ENCODE measurements at places on chromosomes 11 and 22.

GRCh38 chr11:100182350-100182749, 504.7 kb upstream of the ARHGAP42 start:
- no peak for DNase-seq

DNA sequence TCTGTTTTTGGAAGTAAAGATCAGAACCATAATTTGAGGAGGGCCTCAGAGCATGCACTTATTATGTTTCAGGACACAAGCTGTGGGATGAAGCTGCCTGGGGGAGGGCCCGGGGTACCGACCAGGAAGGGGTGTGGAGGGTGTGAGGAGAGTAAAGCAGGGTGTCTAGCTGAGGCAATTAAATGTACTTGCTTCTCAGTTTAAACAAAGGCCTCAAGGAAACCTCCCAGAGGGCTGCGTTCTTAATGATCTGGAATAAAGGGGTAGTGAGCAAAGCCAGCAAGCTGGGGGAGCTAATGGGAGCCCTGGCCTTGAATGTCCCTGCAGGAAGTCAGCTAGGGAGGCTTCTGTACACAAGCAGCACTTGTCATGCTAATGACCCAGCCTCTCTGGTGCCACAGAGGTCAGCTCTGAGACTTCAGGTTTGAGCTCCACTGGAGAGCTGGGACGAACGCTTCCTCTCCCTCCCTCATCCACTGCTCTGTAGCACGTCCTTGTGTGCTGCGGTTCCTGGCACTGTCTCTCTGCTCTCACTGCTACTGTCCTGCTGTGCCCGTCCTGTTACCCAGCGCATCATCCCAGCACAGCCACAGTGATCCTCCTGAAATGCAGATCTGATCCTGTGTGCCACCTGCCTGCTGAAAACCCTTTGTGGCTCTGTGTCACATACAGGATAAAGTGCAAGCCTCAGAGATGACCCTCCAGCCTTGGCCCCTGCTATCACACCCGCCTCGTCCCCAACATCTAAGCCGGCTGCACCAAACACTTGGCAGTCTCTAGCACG, 159.7 kb downstream of the DBX1 start:
- peak; percentile 66 for DNase-seq

- DNase-seq = no peak
These were observed 18.8 kb downstream of the PANX1 start for GRCh38 chr11:94147433-94147845.

DNA sequence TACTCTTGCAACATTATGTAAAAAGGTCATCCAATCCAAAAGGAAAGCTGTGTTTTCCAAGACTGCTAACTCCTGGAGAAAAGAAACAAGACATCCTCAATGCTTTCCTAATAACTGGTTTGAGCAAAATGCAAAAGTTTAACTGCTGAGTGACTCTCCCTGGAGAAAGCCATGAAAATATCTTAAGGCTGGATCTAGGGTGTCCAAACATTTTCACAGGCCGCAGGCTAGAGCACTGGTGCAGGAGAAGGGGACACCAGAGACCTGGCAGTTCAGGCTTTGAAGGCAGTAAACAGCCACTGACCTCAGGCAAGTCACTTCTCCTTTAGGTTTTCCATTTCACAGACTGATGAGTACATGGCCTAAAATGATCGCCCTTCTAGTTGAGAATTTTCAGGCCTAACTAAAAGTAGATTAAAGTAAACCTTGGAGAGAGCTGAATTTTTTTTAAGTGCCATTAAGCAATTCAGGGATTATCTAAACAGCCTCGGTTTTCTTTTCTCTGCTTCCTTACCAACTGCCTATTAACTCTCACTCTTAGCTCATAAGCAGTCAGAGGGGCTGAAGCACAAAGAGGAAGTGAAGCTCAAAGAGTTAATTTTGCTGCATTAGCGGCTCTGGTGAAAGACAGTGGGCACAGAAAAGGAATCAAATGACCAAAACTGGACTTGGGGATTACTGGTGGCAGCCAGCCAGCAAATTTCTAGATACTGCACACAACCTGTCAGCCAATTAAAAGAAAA, 2.3 kb downstream of the CHKA start:
- no peak for DNase-seq

GRCh38 chr11:8032576-8033304, 45.6 kb downstream of the EIF3F start:
- no peak for DNase-seq

GRCh38 chr11:88579466-88579865, 241.9 kb upstream of the CTSC start:
- no peak for DNase-seq

- DNase-seq = no peak
These were observed 1255.2 kb downstream of the LRRC4C start for GRCh38 chr11:40204228-40204627.

DNA sequence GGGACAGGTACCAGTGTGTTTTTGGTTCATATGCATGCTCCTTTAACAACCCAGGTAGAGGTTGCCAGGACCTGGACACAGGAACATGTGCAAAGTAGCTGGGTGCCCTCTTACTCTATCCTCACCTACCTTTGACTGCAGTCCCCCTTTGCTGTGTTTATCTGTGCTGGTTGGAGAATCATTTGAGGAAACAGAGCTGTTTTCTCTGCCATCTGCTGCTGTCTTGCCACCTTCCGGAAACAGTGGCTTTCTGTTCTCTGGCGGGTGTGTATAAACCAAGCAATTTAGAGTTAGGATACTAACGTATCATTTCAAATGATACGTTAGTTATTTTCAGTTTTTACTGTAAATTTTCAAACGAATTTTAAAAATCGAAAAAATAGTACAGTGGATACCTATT, 171.9 kb upstream of the TTC12 start:
- DNase-seq = no peak

GRCh38 chr22:36027935-36028645, 534 bp downstream of the RBFOX2 start:
- no peak for DNase-seq

- DNase-seq = no peak
These were observed 177.5 kb downstream of the TMEM135 start for GRCh38 chr11:87215236-87215635.

- no peak for DNase-seq
These were observed 52.4 kb downstream of the SYT13 start for GRCh38 chr11:45233804-45234170.

DNA sequence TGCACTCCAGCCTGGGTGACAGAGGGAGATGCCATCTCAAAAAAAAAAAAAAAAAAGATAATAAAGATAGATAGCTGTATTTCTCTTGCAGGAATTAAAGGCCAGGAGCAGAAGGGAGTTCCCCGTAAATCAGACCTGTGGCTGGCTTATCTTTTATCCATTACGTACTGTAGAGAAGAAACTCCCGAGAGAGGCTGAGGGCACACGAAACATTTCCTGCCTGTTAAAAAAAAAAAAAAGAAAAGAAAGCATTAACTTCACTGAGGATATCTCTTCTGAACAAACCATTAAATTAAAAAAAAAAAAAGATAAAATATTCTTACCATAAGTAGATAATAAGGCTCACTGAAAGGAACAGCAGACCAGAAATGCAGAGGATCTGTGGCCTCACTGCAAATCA, 22.5 kb downstream of the P4HA3 start:
- no peak for DNase-seq

DNA sequence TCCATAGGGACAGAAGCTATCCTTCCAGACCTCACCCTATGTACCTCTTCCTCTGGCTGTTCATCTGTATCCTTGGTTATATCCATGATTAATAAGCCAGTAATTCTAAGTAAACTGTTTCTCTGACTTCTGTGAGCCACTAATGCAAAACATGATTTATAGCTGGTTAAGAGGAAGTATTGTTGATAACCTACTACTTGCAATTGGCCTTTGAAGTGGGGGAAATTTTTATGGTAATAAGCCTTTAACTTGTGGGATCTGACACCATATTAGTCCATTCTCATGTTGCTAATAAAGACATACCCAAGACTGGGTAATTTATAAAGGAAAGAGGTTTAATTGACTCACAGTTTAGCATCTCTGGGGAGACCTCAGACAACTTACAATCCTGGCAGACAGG, 21.9 kb downstream of the CASP12 start:
- DNase-seq = no peak

DNA sequence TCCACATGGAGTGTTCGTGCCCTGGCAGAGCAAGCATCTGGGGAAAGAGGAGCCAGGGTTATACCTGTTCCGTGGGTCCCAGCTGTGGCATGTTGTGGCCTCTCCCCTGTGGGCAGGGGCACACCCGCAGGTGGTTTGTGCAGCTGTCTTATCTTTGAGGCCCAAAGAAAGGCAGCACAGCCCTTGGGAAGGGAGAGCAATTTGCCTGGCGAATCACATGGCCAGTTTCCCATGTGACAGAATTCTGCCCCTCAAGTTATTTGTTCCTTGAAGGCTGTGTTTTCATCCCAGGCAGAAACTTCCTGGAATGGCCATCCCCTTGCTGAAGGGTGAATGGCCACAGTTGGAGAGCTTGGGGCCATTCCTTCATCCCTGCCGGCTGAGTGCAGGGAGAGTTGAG, 16.4 kb upstream of the COX8A start:
- no peak for DNase-seq

DNA sequence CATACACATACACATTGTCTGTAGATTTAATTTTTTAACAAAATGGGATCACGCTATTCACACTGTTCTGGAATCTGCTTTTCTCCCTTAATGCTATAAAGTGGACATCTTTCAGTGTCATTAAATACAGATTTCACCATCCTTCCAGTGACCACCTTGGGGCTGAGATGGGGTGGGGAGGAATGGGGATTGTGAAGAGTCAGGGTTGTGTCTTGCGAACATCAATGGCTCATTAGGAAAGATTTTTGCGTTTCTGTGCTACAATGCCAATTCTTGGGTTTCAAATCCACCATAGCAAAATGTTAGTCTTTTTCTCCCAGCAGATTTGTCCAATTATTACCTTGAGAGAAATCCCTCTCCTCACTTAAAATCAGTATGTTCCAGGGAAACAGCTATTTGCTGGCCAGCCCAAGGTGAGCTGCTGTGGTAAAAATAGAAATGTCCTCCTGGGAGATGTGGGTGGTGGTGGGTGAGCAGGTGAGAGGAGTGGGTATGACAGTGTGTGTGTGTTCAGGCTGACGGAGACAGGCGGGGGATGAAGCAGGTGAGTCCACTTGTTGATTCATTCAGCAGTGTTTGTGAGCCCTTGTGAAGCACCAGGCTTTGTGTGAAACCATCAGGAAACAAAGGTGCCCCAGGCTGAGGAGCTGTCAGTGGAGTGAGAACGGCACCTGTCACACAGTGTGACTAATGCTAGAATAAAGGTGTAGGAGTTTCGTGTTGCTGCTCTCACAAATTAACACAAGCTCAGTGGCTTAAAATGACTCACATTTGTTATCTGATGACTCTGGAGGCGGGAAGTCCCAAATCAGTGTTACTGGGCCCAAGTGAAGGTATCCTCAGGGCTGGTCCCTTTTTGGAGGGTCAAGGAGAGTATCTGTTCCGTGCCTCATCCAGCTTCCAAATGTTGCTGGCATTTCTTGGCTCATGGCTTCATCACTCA, 1.7 kb upstream of the CBX6 start:
- DNase-seq = no peak

DNA sequence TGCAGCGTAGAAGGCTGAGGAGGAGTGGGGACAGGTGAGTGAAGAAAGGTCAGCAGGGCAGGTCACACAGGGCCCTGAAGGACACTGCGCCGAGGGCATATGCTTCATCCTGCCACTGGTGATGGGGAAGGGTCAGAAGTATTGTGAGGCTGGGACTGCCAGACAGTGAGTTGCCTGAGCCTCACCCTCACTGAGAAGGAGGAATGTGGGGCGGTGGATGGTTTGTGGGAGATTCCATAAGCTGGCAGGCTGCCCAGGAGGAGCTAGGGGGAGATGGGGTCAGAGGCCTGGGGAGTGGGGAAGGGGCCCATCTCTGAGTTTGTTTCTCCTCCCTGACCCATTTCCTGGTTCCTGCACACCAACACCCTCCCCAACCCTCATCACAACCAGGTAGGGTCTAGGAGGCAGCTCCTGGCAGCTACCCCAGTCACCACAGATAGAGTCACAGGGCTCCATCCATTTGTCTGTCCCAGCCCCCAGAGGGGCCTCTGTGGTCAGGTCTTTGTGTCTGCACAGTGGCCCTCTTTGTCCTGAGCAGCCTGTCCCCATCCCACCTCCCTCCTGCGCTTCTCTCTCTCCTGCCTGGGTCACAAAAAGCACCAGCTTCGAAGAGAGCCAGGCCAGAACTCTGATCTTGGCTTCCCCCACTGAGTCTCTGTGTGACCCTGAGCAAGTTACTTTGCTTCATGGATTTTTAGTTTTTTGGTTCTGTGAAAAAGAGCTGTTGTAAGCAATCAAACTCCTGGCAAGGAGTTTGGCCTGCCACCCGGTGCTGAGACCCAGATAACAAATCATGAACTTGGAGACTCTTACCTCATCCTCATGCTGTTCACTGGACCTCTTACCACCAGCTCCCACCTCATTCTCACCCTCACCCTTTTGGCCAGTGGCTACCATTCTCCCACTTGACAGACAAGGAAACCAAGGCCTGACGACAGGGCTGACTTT, 4.6 kb upstream of the P2RY2 start:
- no peak for DNase-seq

Measured in substantia nigra (tissue), 51 donors.